ENCODE measurements at places on chromosomes 1 and 21. TPM values are rescaled to one million over a fixed set of nuclear protein-coding genes. Genes with fewer than 3 reads are reported as not detected.
A peak's percentile ranks its signal among the peaks of the same experiment; 100 is the strongest.

GRCh38 chr1:183620311-183620710 is 15.3 kb downstream of the ARPC5 start:
- DNase-seq, result no peak

- peak; percentile 48 for DNase-seq
Measured at GRCh38 chr1:162070094-162070748, 730 bp downstream of the NOS1AP start.

GRCh38 chr21:44800103-44800502 is 1.5 kb downstream of the UBE2G2 start:
- no peak for DNase-seq

- DNase-seq, result no peak
Measured at GRCh38 chr1:31764312-31765040, at the start of gene ADGRB2. Gene ADGRB2 (minus strand): TSS chr1:31764340. CDS start chr1:31757221, 7,119 bp downstream.

- DNase-seq, result no peak
Measured at GRCh38 chr1:36582066-36582755, 99.5 kb upstream of the CSF3R start.

GRCh38 chr1:226108935-226109828 is 46.7 kb downstream of the H3-3A start:
- DNase-seq, result no peak

- no peak for DNase-seq
Measured at GRCh38 chr21:29145354-29145782, 14.9 kb downstream of the MAP3K7CL start.

DNA sequence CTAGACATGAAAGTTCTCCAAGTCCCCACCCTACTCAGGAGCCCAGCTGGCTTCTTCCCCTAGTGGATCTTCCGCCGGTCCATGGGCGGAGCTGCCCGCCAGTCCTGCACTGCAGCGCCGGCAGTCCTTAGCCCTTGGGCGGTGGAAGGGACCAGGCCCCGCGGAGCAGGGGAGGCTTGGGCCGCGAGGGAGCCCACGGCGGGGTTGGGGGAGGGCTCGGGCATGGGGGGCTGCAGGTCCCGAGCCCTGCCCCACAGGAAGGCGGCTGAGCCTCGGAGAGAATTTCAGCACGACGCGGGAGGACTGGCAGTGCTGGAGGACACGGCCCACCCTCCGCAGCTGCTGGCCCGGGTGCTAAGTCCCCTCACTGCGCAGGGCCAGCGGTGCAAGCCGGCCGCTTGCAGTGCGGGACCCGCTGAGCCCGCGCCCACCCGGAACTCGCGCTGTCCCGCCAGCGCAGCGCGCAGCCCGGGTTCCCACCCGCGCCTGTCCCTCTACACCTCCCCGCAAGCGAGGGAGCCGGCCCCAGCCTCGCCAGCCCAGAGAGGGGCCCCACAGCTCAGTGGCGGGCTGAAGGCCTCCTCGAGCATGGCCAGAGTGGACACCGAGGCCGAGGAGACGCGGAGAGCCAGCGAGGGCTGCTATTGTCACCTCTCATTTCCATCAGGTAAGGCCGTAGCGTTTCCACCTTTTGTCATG is 1398.6 kb downstream of the MRPL39 start:
- DNase-seq, result peak; percentile 52

GRCh38 chr1:219791766-219792165 is 136.6 kb downstream of the SLC30A10 start:
- no peak for DNase-seq

DNA sequence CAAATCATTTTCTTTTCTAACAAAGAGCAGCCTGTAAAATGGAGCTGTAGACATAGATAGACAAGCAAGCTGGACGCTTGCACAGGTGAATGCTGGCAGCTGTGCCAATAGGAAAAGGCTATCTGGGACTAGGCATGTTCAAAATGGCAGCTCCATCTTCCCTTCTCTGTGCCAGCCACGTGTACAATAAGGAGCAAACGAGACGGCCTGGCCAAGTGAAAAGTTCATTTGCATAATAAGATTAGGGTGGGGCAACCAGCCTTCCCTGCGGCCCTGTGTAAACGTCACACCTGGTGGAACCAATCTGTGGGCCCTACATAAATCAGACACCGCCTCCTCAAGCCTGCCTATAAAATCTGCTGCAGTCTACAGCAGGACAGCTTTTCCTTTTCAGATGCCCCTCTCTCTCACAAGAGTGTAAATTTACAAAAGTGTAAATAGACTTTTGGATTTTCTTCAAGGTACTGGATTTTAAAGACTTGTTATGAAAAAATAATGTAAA is 16.6 kb upstream of the EDEM3 start:
- DNase-seq, result no peak

DNA sequence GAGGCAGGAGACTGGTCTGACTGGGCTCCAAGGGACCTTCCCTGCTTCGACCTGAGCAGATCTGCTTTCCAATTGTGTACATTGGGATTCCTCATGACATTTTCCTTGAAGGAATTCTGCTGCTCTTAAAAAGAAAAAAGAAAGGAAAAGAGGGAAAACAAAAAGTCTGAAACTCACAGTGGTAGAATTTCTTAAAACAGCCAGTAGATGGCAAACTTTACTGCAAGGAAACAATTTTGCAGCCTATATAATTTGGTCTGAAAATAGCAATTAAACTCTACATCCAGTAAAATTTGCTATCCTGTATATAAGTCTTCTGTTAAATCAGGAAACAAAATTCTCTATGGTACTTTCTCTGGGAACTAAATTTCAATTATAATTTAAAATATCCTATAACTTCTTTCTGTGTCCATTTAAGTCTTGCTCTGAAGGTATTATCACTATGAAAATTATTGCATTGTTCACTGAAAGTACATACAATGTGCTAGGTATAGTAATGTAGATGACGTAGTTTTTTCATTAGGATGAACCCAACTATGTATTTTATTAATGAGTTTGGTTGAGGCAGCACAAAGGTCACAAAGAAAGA is 59.8 kb downstream of the CRB1 start:
- DNase-seq, result no peak

DNA sequence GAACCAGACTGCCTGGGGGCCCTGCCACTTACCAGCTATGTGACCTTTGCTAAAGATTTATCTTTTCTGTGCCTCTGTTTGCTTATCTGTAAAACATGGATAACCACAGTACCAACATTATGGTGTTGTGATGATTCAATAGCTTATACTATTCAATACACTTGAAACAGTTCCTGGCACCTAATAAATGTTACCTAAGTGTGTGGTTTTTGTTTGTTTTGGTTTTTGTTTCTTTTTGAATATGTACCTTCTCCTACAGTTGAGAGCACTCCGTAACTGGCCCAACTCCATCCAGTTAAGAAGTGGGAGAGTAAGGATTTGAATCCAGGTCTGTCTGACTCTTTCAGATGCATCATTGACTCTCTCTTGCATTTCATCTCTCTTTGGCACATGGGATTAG is 125.8 kb upstream of the C8B start:
- no peak for DNase-seq

DNA sequence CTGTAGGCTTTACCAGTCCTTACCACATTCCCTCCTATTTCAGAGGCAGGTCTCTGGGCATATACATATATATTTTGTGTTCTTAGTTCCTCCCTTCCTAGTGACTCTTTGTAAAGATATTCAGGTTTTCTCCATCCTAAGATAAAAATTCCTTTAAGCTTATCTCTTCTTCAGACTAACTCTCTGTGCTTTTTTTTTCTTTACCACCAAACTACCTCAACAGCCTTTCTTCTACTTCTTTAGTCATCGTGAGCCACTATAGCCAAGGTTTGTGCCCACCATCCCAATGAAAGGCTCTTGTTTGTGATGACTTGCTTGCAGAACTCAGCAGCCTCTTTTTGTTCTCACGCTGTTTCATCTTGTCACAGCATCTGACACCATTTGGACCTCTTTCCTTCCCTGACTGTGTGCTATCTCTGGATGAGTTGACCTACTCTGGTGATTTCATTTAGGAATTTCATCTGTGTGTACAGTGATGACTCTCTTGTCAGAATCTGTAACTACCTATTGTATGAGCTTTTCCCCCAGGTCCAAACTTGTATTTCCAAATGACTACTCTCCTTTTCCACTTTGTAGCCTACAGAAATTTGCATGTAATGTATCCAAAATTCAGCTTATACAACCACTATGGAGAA is 59.0 kb upstream of the MACF1 start:
- no peak for DNase-seq

DNA sequence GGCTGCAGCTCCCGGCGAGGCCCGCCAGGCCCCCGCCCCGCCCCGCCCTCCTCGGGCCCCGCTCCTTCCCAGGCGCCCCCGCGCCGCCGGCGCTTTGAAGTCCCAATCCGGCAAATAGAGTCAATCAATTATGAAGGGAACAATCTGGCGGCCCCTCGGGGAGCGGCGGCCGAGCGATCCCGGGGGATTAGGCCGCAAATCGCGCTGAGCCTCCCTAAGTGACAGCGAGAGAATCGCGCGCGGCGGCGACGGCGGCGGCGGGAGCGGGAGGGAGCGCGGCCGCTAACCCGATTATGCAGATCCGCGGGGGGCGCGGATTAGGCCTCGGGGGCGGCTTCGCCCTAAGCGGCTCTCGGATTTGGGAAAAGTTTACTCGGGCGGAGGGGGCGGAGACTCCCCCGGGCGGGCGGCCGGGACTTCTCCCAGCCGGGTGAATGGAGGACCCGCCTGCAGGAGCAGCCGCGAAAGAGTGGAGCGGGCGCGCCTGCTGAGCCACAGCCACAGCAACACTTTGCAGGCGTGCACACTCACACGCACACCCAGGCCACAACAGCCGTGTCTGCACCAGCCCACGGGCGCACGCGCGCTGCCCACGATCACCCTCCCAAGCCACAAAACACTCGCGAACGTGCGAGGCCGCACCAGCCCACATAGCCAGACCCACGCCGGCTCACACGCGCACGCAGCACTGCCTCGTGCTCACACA is 23.0 kb upstream of the DMBX1 start:
- no peak for DNase-seq

- peak; percentile 50 for DNase-seq
Measured at GRCh38 chr21:14753466-14754258, 207.5 kb upstream of the SAMSN1 start.

DNA sequence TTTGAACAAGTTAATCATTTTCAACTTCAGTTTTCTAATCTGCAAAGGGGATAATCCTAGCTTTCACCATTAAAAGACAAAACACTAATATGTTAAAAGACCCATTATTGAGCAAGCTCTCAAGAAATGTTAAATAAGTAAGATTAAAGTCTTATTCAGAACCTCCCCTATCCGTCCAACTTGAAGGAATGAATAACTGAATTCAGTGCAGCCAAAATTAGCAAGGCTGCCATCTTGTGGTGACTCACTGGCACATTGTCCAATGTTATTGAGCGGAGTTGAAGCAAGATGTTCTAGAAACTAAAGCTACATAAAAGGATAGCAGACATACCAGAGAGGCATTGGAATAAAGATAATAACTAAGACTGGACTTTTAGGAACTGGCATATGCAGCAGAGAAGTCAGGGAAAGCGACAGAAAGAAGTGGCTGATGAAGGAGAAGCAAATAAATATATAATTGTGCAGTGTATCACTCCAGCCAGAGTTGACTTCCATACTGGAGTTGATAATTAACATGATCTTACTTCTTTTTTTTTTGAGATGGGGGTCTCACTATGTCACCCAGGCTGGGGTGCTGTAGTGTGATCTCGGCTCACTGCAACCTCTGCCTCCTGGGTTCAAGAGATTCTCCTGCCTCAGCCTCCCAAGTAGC is 8.2 kb upstream of the CAP1 start:
- DNase-seq, result peak; percentile 49

- DNase-seq, result no peak
Measured at GRCh38 chr21:42533306-42533962, 19.8 kb downstream of the SLC37A1 start.

DNA sequence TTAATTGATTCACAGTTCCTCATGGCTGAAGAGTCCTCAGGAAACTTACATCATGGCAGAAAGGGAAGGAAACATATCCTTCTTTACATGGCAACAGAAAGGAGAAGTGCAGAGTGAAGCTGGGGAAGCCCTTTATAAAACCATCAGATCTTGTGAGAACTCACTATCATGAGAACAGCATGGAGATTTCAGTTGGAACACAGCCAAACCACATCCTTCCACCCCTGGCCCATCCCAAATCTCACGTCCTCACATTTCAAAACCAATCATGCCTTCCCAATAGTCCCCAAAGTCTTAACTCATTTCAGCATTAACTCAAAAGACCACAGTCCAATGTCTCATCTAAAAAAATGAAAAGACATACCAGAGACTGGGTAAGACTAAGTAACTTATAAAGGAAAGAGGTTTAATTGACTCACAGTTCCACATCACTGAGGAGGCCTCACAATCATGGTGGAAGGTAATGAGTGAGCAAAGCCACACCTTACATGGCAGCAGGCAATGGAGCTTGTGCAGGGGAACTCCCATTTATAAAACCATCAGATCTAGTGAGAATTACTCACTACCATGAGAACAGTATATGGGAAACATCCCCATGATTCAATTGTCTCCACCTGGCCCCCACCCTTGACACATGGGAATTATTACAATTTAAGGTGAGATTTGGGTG is 105.2 kb downstream of the MRPL39 start:
- no peak for DNase-seq

GRCh38 chr21:46163380-46163779 is 8.0 kb upstream of the FTCD start:
- no peak for DNase-seq

GRCh38 chr1:236027104-236027503 is 37.8 kb downstream of the NID1 start:
- DNase-seq, result no peak

DNA sequence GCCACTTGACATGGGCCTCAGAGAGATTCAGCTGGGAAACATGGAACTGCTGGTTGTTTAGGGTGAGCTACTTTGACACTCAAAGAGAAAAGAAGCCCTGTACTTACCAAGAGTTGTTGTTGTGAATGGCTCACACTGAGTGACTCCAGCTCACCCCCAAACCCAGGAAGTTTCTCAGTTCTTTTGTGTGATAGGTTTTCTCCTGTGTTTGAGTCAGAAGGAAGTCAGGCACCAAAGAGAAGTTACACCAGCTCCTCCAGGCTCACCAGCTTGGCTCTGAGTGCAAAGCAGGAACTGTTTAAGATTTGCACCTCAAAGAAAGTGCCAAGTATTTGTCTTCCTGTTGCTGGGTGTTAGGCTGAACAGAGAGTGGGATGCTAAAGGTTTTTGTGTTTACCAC is 111.2 kb upstream of the PROX1 start:
- no peak for DNase-seq

DNA sequence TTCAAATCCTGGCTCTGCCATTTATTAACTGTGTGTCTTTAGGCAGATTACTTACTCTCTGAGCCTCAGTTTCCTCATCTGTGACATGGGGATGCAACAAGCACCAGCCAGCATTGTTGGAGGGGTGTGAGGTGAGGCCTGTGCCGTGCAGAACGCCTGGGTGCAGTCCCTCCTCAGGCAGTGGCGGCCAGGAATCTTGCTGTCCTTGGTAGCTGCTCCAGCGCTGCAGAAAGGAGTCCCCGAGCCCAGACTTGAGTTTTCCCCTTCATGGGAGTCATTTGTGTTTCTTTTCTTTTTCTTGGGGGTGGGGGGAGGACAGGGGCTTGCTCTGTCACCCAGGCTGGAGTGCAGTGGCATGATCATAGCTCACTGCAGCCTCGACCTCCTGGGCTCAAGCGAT is 46.6 kb downstream of the DISP3 start:
- no peak for DNase-seq

GRCh38 chr1:61198554-61198953 is 116.2 kb downstream of the NFIA start:
- no peak for DNase-seq

GRCh38 chr1:227779021-227779441 is 36.4 kb upstream of the PRSS38 start:
- no peak for DNase-seq

The DENND2C gene
- polyA plus RNA-seq, result 2.6 TPM

The PFKL gene
- 120 TPM for polyA plus RNA-seq

The MROH9 gene
- not detected for polyA plus RNA-seq

The AIM2 gene
- polyA plus RNA-seq, result 0.11 TPM

Measured in pancreas (tissue), 10 donors.